Retinal pigment epithelial cell (primary cell): ENCODE measurements at places on chromosomes 5 and 9.

- no peak for DNase-seq
These were observed 419.9 kb downstream of the CCDC171 start for GRCh38 chr9:15972760-15973159.

GRCh38 chr5:178469975-178470759 lies 120.0 kb downstream of the COL23A1 start:
- no peak for DNase-seq

DNA sequence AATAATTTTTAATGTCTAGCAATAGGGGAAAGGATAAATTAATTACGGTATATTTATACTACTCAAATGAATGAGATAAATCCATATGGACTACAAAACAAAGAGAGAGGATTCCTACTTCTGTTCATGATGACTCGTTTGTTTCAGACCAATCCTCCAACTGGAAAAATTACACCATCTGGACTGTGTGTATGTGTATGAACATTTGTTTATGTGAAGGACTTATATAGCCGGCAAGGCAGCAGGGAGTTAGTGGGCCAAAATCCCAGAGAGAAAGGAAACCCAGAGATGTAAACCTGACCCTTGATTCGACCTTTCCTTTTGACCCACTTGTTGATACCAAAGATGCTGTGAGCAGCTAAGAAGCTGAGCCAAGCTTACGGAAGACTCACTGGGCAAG lies 20.1 kb downstream of the PDE6A start:
- DNase-seq, result no peak

DNA sequence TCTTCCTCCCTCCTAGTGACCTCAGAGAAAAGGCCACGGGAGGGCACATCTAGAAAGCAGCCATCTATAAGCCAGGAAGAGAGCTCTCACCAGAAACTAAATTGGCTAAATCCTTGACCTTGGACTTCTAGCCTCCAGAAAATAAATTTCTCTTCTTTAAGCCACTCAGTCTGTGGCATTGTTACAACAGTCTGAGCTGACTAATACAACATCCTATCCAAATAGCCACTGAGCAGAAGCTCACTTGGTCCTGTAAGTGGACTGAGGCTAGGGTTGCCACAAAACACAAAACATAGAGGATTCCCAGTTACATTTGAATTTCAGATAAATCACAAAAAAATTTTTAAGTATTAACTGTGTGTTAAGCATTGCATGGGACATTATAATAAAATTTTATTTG lies 383.4 kb downstream of the MLLT3 start:
- DNase-seq, result no peak

GRCh38 chr9:126777733-126778132 lies 27.1 kb upstream of the ZBTB43 start:
- DNase-seq, result no peak

GRCh38 chr9:98075332-98075805 lies 18.8 kb downstream of the NANS start:
- peak; percentile 93 for DNase-seq

GRCh38 chr5:134020188-134020587 lies 15.4 kb upstream of the VDAC1 start:
- no peak for DNase-seq

- no peak for DNase-seq
These were observed 111.7 kb upstream of the NEK6 start for GRCh38 chr9:124146031-124146561.

DNA sequence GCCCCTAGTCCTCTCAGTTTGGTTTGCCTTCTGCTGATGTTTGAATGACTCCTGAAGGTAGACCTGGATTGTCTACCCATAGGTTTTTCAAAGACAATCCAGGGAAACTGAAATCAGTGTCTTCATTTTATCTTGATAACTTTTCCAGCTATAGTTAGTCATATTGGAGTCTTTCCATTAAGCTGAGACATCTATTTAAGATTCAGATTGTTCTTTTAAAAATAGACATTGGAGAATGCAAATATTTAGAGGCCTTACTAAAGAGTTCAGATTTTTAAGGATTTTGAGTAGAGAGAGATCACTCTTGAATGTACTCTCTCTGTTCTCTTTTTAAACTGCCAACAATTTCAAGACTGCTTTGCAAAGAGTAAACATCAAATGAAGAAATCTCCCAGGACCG lies 69.1 kb downstream of the GDNF start:
- DNase-seq, result no peak

DNA sequence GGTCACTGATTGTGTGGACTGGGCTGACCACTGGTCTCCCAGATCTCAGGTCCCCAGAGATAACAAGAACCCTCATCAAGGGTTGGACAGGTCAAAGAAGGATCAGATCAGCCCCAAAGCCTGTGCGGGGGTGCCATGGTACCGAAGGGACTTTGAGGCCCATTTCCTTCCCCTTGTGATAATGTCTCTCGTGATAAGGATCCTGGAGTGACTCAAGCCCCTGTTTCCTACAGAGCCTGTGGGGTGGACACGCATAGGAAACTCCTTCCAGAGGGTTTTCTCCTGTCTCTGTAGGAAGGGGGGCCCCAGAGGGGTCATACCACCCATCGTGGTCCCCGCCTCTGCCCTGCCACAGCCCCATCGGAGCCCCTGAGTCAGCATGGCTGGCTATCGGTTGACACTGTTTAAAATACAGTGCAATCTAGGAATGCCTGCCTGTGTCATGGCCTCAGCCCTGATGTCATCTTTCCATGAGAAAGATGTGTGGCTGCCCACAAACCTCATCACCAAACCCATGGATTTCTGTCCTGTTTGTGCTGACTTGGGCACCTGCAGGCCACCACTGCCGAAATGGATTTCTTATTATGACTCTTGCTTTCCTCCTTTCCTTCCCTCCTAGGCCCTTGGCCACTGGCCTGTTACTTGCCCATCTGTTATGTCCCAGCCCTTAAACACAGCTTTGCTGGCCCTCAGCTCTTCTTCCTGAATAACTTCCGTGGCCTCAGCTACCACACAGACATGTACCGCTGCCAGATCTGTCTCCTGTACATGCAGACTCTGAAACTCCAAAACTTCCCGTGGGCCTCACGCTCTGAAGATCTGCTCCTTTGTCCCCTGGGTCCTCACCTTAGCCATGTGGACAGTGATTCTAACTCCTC lies 2.9 kb upstream of the CSF2 start:
- no peak for DNase-seq

GRCh38 chr9:76474419-76474818 lies 15.4 kb downstream of the GCNT1 start:
- DNase-seq, result no peak

GRCh38 chr5:14179446-14179845 lies 36.3 kb downstream of the TRIO start:
- DNase-seq, result no peak

GRCh38 chr5:74903165-74903787 lies 37.1 kb upstream of the FAM169A start:
- no peak for DNase-seq

DNA sequence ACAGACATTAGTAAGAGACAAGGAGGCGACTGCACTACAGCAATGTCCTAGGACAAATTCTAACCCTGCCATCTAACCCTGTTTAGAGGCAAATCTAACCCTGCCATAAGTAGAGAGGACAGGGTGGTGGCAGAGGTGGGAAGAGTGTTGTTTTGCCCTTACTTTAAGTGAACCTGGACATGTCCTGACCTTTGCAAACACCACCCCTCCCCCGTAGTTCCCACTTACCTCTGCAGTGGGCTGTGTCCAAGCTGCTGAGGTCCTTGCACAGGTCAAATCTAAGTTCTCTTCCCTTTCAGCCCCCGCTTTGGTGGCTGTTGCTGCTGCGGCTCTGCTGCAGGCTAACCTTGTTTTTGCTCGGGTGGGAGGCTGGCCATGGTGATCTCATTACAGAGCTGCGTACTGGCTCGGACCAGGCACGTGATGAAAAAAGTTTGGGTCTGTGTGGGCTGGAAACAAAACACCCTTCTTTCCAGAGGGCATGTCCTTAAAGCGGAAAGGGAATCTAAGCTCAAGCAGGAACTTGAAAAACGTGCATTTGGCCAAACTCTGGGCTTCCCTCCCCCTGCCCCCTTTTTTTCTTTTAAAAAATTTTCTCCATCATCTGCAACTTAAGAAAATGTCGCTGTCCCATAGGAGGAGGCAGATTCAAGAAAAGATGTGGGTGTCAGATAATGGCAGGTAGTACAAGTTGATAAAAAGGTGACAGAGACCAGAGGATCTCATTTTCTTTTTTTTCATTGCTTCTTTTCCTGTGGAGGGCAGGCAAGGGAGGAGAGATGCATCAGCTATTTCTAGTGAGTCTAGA lies at the start of gene FAXDC2:
FAXDC2 (minus strand) TSS at position 349 of the 808 bp plus-strand sequence. CDS start 12,425 bp downstream, outside the sequence.
- DNase-seq, result peak; percentile 61

DNA sequence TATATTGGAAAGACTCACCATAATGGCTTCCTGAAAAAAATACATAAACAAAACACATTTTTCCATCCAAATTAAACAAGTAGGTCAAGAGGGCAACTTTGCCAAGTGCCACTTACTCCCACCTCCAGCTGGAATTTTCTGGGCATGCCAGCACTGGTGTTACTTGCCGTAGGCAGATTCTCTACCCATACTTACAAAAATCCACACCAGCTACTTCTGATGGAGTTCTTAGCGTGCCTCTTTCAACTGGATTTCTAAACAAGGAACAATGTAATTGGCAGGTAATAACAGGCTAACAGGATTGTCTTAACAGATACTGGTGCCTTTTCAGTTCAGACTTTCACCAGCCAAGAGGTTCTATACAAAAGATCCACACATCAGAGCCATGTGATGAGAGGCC lies 301.4 kb downstream of the MLLT3 start:
- DNase-seq, result no peak

DNA sequence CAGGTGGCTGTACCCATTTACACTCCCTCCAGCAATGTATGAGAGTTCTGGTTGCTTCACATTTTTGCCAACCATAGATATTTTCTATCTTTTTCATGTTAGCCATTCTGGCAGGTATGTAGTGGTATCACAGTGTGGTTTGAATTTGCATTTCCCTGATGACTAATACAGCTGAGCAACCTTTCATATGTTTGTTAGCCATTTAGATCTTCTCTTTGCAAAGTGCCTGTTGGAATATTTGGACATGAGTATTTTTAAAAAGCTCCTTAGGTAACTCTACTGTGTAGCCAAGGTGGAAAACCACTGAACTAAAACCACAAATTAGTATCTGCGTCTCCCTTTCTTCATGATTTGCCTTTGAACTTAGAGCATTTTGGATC lies 31.9 kb downstream of the IRF1 start:
- no peak for DNase-seq

GRCh38 chr5:173103411-173103810 lies 40.9 kb upstream of the BNIP1 start:
- DNase-seq, result no peak

DNA sequence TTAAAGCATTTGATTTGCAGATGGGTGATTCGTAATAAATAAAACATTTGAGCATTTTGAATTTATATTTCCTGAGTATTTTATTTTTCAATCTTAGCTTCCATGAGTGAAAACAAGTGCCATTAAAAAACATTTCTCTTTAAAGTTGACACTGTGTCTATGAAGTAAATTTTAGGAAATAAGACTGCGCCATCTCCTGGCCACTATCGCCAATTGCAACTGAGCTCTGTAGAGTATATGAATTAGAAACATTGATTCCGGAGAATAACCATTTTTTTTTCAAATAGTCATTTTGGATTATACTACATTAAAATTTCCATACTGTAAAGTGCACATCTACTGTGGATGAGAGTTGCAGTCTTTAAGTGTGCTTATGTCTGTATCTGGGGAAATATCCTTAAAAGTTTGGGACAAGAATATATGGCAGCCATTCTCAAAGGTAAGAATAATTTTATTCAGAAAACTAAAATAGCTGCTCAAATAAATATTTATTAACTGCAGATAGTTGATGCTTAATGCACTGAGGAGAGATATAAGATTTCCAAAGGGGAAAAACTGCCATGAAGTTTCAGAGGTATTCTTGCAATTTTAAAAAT lies 5.9 kb downstream of the DMRTA1 start:
- no peak for DNase-seq

GRCh38 chr5:67636091-67636490 lies 439.5 kb upstream of the CD180 start:
- no peak for DNase-seq

- DNase-seq, result no peak
These were observed 40.6 kb downstream of the SH3PXD2B start for GRCh38 chr5:172413601-172414171.

GRCh38 chr5:17694371-17694770 lies 60.1 kb downstream of the TAF11L14 start:
- no peak for DNase-seq

GRCh38 chr9:6961845-6962522 lies 204.2 kb downstream of the KDM4C start:
- no peak for DNase-seq

GRCh38 chr5:178365501-178366440 lies 133.2 kb upstream of the PHYKPL start:
- DNase-seq, result no peak

- DNase-seq, result no peak
These were observed 177.9 kb downstream of the MACROH2A1 start for GRCh38 chr5:135221187-135221473.

- DNase-seq, result no peak
These were observed 1174.0 kb downstream of the MAT2B start for GRCh38 chr5:164679461-164679860.

GRCh38 chr5:53917095-53917494 lies 356.7 kb downstream of the NDUFS4 start:
- peak; percentile 31 for DNase-seq

DNA sequence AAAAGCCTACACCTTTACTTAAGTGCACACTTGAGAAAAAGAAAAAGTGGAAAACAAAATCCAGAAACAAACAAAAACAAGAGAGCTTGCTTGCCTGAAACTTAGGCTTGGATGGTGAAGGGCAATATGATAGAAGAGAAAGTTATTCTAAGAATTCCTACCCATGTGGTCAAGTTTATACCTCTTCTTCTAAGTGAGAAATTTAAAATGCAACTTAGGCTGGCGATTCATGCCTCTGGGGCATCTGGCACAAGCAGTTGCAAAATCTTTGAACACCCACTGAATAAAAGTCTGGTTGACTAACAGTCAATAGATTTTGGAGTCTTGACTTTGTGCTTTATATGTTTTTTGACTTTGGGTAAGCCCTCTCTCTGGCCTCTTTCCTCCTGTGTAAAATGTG lies 239.6 kb downstream of the KDM4C start:
- no peak for DNase-seq

DNA sequence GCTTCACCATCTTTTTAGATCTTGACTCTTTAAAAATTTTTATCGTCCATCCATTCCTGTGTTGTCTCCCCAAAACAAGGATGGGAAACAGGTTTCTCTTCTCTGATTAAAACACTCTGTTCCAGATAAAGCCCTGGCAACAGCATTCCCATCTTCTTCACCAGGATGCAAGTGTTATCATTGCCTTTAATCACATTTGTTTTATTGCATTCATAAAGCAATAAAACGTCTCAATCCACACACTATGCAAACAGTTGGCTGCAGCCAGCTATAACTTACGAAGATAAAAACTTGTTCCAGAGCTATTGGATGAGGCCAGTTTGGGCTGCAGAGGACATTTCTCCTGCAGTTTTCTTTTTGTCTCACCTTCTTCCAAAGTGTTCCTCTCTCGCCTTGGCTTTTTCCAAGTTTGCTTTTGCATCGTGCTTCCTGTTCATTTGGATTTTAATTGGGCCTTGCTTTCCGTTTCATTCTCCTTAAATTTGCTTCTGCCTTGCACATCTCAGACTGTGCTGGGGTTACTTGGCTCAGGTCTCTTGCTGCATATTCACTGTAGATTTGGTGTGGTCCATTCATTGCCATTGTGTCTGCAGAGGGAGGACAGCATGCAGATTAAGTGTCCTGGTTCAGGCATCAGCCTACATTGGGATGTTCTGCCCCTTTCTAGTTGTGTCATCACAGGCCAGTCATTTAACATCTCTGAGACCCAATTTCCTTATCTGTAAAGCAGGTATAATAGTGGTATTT lies 136.5 kb upstream of the LIFR start:
- DNase-seq, result no peak

- DNase-seq, result no peak
These were observed 536.4 kb downstream of the RASEF start for GRCh38 chr9:82526577-82526976.
